ENCODE measurements at places on chromosomes 13 and 19. TPM values are rescaled to one million over a fixed set of nuclear protein-coding genes. Genes with fewer than 3 reads are reported as not detected.

Gene CLDN10
- not detected for total RNA-seq

Gene OR10H5
- not detected for total RNA-seq

Gene ZNF681
- 1.2 TPM for total RNA-seq

GRCh38 chr13:24203811-24204210 lies 43.3 kb downstream of the SPATA13 start:
- no peaks in the 10 kb centered on the region for H3K27me3 ChIP-seq
- DNase-seq = no peak
- H3K4me1 ChIP-seq = no peaks in the 10 kb centered on the region
- H3K36me3 ChIP-seq = no peaks in the 10 kb centered on the region
- no peak overlapping the region for H3K27ac ChIP-seq
- no peak overlapping the region for H3K4me3 ChIP-seq

- DNase-seq = peak; percentile 75
- no peak within 1 kb of the TSS for H3K27ac ChIP-seq
- H3K4me3 ChIP-seq = peak within 1 kb of the TSS; percentile 46
These were observed at the start of gene CILP2 for GRCh38 chr19:19538061-19538784. CILP2 (plus strand) TSS chr19:19538265; CDS start chr19:19538350, 85 bp downstream.

GRCh38 chr13:103078158-103078557 lies 11.9 kb upstream of the SLC10A2 start:
- no peak for DNase-seq
- H3K4me3 ChIP-seq = no peak overlapping the region
- no peaks in the 10 kb centered on the region for H3K4me1 ChIP-seq
- no peak overlapping the region for H3K27ac ChIP-seq
- H3K27me3 ChIP-seq = no peaks in the 10 kb centered on the region
- no peaks in the 10 kb centered on the region for H3K36me3 ChIP-seq

- H3K4me1 ChIP-seq = peaks cover 5% of the 10 kb centered on the region
- no peak overlapping the region for H3K4me3 ChIP-seq
- H3K27ac ChIP-seq = no peak overlapping the region
- no peaks in the 10 kb centered on the region for H3K36me3 ChIP-seq
These were observed 6.0 kb downstream of the PEX11G start for GRCh38 chr19:7482584-7483439.

- no peak overlapping the region for H3K27ac ChIP-seq
- no peaks in the 10 kb centered on the region for H3K27me3 ChIP-seq
- no peaks in the 10 kb centered on the region for H3K36me3 ChIP-seq
- H3K4me3 ChIP-seq = no peak overlapping the region
These were observed 37.7 kb downstream of the GPR42 start for GRCh38 chr19:35408284-35409171.

GRCh38 chr13:110925023-110925612 lies 10.2 kb upstream of the ANKRD10 start:
- no peak for DNase-seq
- H3K27me3 ChIP-seq = no peaks in the 10 kb centered on the region
- no peaks in the 10 kb centered on the region for H3K4me1 ChIP-seq
- no peak overlapping the region for H3K27ac ChIP-seq
- no peaks in the 10 kb centered on the region for H3K36me3 ChIP-seq

- no peaks in the 10 kb centered on the region for H3K4me1 ChIP-seq
- no peak overlapping the region for H3K27ac ChIP-seq
- peaks cover 3% of the 10 kb centered on the region for H3K36me3 ChIP-seq
- DNase-seq = no peak
- H3K4me3 ChIP-seq = no peak overlapping the region
These were observed 20.2 kb downstream of the MED26 start for GRCh38 chr19:16607819-16608218.

DNA sequence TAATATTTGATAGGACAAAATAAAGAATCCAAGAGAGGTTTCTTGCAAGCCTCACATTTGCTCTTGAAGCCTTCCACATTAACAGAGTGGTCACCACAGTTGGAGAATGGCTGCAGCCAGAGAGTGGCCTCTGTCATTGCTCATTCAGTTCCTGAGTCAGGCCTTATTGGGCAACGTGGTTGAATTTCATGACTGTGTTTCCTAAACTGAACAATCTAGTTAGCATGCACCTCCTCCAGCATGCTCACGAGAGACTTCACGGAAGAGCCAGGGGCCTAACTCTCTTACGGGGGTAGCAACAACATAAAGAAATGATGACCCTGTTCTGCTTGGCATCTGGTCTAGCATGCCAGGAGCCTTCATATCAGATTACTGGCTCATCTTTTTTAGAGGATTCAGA lies 9.6 kb upstream of the UBL3 start:
- H3K27ac ChIP-seq = no peak overlapping the region
- H3K36me3 ChIP-seq = no peaks in the 10 kb centered on the region
- H3K27me3 ChIP-seq = no peaks in the 10 kb centered on the region
- no peak for DNase-seq
- H3K4me3 ChIP-seq = no peak overlapping the region

- H3K4me1 ChIP-seq = no peaks in the 10 kb centered on the region
- no peak for DNase-seq
- no peak overlapping the region for H3K4me3 ChIP-seq
- no peaks in the 10 kb centered on the region for H3K36me3 ChIP-seq
These were observed 1.1 kb downstream of the RYR1 start for GRCh38 chr19:38434549-38435051.

DNA sequence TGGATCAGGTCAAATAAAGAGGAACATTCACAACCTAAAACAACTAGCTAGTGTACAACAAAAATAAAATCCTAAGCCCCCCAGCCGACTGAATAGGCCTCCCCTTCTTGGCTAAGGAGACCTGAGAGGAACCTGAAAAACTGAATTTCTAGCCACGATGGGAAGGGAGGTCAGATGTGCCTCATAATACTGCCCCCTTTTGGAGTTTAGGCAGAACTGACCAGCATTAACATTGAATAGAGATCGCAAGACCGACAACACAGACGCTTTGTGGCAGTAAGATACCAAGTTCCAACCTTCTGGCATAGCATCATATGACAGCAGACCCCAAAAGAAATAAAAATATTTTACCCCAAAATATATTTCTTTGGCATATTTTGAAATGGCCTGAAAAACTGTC lies 15.9 kb downstream of the CBY2 start:
- H3K4me3 ChIP-seq = no peak overlapping the region
- H3K27ac ChIP-seq = no peak overlapping the region
- DNase-seq = no peak
- no peaks in the 10 kb centered on the region for H3K27me3 ChIP-seq
- no peaks in the 10 kb centered on the region for H3K36me3 ChIP-seq
- 0 out of 2 replicates have a peak, but pooled peaks cover 5% of the 10 kb centered on the region for H3K4me1 ChIP-seq

- no peak overlapping the region for H3K27ac ChIP-seq
- no peak for DNase-seq
- no peaks in the 10 kb centered on the region for H3K27me3 ChIP-seq
- no peaks in the 10 kb centered on the region for H3K36me3 ChIP-seq
These were observed 10.2 kb upstream of the DPP9 start for GRCh38 chr19:4733755-4734345.

Measured in Caco-2 (cell line).